Gastrocnemius medialis (tissue), 4 donors: ENCODE measurements at places on chromosomes 6 and 20. TPM values are rescaled to one million over a fixed set of nuclear protein-coding genes. Genes with fewer than 3 reads are reported as not detected.

MDFI gene
- 0.26 TPM for total RNA-seq

NKAIN4 gene
- not detected for total RNA-seq

ARMC2 gene
- total RNA-seq: 0.56 TPM

GSTA2 gene
- total RNA-seq: not detected

PNLDC1 gene
- not detected for total RNA-seq

RIPOR2 gene
- 21.6 TPM for total RNA-seq

TRIM31 gene
- not detected for total RNA-seq

PRR18 gene
- total RNA-seq: not detected

BTN1A1 gene
- total RNA-seq: not detected

AGER gene
- 1.9 TPM for total RNA-seq

HRH3 gene
- not detected for total RNA-seq

DNA sequence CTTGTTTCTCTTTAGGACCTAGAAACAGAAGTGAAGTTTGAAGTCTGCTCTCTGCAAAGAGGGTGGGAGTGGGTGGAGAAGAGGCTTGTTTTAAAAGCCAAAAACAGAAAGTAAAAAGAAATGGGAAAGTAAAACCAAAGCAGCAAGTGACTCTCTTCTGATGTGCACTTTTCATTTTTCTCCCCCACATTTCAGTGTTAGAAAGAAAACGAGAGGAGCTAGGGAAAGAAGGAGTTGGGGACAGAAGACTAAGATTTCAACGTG is 1.3 kb downstream of the C6orf141 start:
- DNase-seq: no peak

DNA sequence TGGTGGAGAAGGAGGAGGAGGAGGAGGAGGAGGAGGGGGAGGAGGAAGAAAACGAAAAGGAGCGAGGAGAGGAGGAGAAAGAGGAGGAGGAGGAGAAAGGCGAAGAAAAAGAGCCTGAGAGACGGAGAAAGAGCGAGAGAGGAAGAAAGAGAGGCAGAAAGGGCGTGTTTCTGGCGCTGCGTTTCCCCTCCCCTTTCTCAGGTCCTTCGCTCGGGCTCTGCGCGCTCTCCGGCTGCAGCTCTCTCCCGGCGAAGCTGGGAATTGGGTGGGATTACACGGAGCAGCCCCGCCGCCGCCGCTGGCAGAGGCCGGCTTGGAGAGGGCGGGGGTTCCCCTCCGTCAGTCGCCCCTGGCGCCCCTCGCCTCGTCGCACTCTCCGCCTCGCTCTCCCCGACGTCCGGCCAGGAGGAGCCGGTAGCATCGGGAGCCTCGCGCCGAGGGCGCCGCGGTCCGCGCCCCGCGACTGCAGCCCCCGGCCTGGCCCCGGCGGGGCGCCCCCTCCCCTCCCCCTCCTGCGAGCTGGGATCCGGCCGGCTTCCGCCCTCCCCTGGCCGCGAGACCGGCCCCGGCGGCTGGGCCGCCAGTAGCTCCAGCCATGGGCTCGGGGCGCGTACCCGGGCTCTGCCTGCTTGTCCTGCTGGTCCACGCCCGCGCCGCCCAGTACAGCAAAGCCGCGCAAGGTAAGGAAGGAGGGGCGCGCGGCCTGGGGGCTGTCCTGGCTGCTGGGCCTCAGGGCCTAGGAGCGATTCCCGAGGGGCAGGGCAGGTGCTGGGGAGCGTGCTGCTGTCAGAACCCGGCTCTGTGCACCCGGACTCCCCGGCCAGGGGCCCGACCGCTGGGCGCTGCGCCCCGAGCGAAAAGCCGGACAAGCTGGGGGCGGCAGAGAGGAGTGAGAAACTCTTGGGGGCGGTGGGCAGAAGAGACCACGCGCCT is at the start of gene SCUBE3:
SCUBE3 (plus strand) TSS at position 133 of the 933 bp plus-strand sequence; CDS start at position 596, 463 bp downstream.
- DNase-seq: no peak

- no peak for DNase-seq
Observed at GRCh38 chr6:125174626-125175025, 21.1 kb downstream of the TPD52L1 start.

DNA sequence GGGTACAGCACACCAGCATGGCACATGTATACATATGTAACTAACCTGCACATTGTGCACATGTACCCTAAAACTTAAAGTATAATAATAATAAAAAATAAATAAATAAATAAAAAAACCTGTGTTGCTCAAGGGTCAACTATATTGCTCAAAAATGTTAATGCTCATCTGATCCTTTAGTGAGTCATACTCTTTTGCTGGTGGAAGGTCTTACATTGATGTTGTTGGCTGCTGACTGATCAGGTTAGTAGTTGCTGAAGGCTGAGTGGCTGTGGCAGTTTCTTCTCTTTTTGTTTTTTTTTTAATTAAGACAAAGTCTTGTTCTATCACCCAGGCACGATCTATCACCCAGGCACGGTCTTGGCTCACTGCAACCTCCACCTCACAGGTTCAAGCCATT is 29.6 kb upstream of the SMIM26 start:
- no peak for DNase-seq

- no peak for DNase-seq
Observed at GRCh38 chr6:128208078-128208477, 307.2 kb upstream of the THEMIS start.

DNA sequence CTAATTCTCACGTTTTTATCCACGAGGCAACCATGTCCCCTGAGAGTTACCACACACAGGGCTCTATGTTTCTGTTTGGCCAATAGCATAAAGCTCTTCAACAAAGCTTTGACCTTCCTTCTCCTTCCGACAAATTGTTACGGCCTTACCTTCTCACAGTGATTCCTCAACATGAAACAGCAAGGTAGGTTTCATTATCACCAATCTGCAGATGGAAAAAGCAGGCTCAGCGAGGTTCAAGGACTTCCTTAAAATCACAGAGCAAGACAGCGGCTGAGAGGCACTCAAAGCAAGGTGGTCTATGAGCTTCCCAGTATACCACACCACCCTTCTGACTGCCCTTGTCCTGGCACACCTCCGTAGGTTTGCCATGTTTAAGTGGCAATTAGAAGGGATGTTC is 360.0 kb downstream of the CD83 start:
- no peak for DNase-seq

DNA sequence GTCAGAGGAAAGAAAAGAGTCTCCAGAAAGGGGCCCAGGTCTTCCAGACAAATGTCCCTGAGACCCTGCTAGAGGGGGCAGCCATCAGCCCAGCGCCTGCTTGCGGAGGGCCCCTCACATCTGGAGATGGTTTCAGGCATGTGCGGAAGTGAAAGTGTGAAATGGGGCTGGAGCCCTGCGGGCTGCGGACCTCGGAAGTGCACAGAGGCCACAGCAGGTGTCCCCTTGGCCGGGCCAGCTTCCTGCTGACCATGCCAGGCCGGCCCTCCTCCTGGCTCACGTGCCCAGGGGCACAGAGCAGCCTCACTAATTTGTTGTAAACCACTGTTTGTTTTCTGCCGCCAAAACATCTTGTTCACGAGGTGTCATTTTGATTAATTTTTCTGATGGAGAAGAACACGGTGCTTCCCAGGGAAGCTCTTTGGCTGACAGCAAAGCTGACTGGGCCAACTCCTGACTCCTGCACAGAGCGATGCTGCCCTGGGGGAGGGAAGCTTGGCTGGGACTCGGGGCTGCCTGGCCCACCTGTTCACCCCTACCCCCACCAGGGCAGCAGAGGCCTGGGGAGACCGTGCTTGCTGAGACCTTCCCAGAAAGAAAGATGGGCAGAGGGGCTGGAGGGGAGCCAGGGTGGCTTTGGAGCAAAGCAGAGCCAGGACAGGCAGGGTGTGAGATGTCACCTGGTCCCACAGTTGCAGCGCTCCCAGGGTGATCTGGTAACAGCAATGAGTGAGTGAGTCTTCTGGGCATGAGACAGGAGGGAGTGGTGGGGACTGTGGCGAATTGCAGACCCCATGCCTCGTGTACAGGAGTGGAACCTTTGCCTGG is 54.2 kb downstream of the BCAS4 start:
- no peak for DNase-seq

GRCh38 chr6:158744986-158745430 is 74.2 kb downstream of the EZR start:
- no peak for DNase-seq

GRCh38 chr6:35457907-35458306 is 5.8 kb downstream of the FANCE start:
- no peak for DNase-seq

DNA sequence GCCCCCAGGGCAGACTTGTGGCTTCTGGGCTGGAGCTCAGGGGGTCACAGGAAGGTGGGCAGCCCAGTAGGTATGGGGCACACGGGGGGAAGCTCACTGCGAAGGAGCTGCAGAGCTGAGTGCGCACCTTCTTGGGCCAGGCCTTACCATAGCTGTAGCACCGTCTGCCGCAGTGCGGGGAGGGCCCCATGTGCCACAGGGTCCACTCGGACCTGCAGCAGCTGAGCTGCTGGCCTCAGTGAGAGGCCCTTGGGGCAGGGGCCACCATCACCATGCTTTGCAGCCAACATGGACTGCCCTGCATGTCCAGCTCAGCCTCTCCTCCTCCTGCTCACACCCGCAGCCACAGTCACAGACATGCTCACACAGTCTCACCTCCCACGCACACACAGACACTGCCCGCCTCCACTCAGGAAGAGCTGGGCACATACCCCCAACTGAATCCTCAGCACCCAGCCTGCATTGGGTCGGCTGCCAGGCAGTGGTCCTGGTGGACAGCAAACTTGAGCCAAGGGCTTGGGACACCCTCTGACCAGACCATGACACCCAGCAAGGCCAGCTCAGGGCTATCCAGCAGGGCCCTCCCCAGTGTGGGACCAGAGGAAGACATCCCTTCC is 35.3 kb downstream of the YTHDF1 start:
- DNase-seq: no peak

GRCh38 chr20:46931699-46932098 is 37.1 kb downstream of the EYA2 start:
- peak; percentile 71 for DNase-seq

DNA sequence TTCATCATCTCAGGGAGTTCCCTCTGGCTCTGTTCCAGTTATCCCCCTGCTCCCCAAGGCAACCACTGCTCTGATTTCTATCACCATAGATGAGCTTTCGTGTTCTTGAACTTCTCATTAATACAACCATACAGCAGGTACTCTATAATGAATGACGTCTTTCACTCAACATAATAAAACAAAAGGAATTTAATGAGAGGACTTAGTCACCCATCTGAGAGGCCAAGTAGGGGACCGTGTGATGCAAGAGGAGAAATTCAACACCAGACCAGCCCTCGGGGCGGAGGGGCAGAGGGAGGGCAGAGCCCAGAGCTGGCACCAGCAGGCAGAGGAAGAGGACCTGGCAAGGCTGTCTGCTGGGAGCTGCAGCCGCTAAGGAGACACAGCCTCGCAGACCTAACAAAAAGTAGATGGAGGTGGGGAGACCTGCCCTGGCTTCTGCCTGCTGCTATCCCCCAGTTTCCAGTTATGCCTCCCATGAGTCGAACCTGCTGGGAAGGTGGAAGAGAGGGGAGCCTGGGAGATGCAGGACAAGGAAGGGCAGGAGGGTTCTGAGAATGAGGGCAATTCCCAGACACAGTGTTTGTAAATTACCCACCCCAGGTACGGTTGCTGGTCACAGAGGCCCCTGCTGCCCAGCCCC is 13.8 kb downstream of the CCN5 start:
- peak; percentile 86 for DNase-seq

DNA sequence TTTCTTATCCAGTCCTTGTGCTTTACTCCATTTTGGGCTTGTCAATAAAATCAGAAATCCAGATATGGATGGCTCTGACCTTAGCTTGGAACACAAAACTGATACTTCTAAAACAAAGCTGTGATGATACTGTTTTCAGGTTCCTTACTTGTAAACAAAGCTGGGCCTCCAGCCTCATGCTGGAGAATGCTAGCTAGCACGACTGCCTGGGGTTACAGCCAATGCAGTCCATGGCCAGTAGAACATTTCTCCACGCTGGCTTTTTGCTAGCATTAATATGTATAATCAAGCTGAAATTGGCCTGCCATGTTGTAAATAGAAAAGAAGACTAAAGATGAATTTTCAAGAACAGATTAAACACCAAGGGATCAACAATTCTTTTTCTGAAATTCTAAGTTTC is 63.9 kb downstream of the MTHFD1L start:
- DNase-seq: no peak

GRCh38 chr20:59150821-59151251 is 12.8 kb upstream of the ZNF831 start:
- DNase-seq: no peak

- no peak for DNase-seq
Observed at GRCh38 chr20:24245094-24245493, 224.3 kb upstream of the SYNDIG1 start.
